ENCODE measurements at places on chromosomes 3 and 15. TPM values are rescaled to one million over a fixed set of nuclear protein-coding genes. Genes with fewer than 3 reads are reported as not detected.

DNA sequence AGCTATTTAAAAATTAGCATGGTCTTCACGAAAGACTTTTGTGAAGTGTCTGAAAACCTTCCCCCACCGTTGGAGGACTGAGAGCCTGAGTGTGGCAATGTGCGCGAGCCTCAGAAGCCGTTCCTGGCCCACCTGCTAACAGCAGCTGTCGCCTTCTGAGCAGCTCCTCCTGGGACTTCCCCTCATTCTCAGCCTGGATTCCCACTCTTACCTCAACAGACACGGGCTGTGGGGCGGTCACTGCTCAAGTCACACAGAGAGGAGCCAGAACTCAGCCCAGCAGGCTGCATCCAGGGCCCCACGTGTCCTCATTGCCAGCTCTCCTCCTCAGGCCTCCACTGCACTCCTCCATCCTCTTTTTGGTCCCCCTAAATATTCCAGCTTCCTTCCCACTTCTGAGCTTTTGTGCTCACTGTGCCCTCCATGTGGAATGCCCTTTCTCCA is 7.8 kb downstream of the DNASE1L3 start:
- no peaks in the 10 kb centered on the region for H3K36me3 ChIP-seq
- H3K27me3 ChIP-seq: peaks cover 8% of the 10 kb centered on the region
- peaks cover 6% of the 10 kb centered on the region for H3K4me1 ChIP-seq
- no peak overlapping the region for H3K27ac ChIP-seq
- no peak overlapping the region for H3K4me3 ChIP-seq
- no peak for DNase-seq

- H3K27me3 ChIP-seq: no peaks in the 10 kb centered on the region
- no peak for DNase-seq
- no peaks in the 10 kb centered on the region for H3K36me3 ChIP-seq
- no peak overlapping the region for H3K4me3 ChIP-seq
Observed at GRCh38 chr3:16723978-16724377, 118.8 kb upstream of the DAZL start.

DNA sequence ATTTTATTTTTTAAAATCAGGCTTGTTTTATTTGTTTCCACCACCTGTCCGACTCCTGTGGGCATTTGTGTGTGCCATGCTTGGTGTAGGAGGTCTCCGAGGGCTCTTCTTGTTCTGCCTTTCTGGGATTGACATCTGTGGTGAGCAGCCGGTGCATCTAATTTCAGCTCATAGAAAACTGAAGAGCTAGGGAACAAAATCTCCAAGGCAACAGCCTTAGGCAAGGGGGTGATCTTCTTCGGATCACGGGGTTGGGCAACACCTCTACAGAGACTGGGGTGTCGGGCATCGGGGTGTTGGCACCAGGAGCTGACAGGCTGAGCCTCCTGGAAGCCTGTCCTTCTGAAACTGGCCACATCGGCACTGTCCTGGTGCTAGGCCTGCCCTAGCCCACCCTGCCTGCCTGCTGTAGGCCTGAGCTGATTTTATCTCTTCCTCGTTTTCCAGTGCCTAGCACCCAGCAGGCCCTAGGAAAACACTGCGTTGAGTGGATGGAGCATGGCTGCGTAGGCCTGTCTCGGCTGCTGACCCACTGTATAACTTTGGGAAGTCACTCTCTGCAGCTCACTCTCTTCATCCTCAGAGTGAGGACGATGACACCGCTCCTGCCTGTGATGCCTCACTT is 10.3 kb downstream of the CHCHD6 start:
- no peaks in the 10 kb centered on the region for H3K4me1 ChIP-seq
- H3K4me3 ChIP-seq: no peak overlapping the region
- no peak overlapping the region for H3K27ac ChIP-seq
- H3K27me3 ChIP-seq: no peaks in the 10 kb centered on the region

- no peak overlapping the region for H3K27ac ChIP-seq
- no peak for DNase-seq
- H3K4me1 ChIP-seq: no peaks in the 10 kb centered on the region
- no peaks in the 10 kb centered on the region for H3K36me3 ChIP-seq
- no peaks in the 10 kb centered on the region for H3K27me3 ChIP-seq
Observed at GRCh38 chr3:159882790-159883779, 105.5 kb upstream of the IL12A start.

GRCh38 chr15:31328969-31329639 is 2.5 kb downstream of the KLF13 start:
- peaks cover 13% of the 10 kb centered on the region for H3K36me3 ChIP-seq
- no peaks in the 10 kb centered on the region for H3K27me3 ChIP-seq
- DNase-seq: peak; percentile 40
- H3K4me1 ChIP-seq: peaks cover 68% of the 10 kb centered on the region
- peak overlapping the region; percentile 84 for H3K4me3 ChIP-seq

DNA sequence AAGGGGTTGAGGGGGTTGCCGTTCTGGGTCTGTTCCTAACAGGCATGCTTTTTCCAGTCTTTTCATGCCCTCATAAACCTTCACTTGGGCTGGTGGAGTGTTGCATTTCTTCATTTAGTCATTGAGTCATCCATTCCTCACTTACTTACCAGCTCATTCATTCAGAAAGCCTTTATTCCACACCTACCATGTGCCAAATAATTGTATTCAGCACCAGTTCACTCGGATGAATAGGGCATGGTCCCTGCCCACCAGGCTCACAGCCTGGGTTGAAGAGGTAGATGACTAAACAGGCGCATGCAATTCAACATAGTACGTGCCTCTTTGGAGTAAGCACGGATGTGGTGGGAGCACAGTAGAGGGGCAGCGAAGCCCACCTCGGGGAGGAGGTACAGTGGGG is 35.1 kb upstream of the THSD4 start:
- no peak overlapping the region for H3K27ac ChIP-seq
- no peaks in the 10 kb centered on the region for H3K27me3 ChIP-seq
- DNase-seq: no peak

DNA sequence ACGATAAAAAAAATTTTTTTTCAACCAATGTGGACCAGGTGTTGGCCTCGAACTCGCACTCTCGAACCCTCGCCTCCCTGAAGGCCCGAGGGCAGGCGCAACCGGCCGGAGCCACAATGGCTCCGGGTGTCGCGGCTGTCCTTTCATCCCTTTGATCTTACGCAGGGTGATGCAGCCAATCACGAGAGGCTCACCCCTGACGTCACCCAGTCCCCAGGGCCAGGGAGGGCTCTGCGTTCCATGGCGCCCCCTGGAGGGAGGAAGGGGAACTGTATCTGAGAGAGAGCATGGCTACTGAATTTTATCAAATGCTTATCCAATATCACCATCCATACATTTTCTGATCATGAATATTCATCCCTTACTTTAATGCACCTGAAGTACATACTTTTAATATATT is 15.4 kb upstream of the GMNC start:
- no peak overlapping the region for H3K4me3 ChIP-seq
- no peaks in the 10 kb centered on the region for H3K27me3 ChIP-seq
- H3K36me3 ChIP-seq: no peaks in the 10 kb centered on the region
- no peak overlapping the region for H3K27ac ChIP-seq

DNA sequence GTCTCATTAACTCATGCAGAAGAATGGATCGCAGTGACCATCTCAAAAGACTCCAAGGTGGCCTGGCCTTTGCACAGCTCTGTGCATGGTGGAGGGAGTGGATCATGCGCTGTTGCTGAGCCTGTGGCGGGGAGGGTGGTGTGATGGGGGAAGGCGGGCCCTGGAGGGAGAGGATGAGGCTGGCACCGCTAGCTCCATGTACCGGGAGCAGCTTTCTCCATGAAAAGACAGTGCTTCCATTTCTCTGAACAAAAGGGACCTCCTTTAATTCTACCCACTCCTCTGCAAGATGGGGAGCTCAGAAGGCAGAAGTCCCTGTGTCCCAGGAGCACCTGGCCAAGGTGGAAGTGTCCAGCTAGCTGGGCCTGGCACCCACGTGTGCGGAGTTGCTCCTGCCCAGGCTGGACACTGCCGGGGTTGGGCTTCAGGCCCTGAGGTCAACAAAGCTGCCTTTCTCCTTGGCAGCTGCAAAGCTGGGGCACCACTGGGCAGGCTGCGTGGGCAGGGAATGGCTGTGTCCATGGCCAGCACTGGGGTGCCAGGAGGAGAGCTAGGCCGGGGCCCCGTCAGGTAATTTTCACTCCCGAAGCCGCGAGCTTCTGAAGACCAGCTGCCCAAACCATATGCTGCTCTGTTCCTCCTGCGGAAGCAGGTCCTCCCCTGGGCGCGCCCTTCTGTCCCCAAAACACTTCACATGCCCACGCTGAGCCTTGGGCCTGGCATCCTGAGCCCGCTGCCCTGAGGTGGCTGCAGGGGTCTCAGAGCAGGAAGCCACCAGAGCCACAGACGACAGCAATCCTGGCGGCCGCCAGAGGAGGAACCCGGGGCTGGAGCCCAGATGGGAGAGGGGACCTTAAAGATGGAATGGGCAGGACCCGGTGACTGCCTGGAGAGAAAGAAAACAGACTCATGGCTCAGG is 6.4 kb downstream of the MAP6D1 start:
- no peak overlapping the region for H3K4me3 ChIP-seq
- no peak overlapping the region for H3K27ac ChIP-seq
- DNase-seq: no peak

- H3K4me3 ChIP-seq: no peak overlapping the region
- peaks cover 39% of the 10 kb centered on the region for H3K36me3 ChIP-seq
- no peaks in the 10 kb centered on the region for H3K27me3 ChIP-seq
- peaks cover 74% of the 10 kb centered on the region for H3K4me1 ChIP-seq
- H3K27ac ChIP-seq: peak overlapping the region; percentile 18
Observed at GRCh38 chr3:52216585-52217408, 8.6 kb downstream of the TLR9 start.

- H3K4me3 ChIP-seq: no peak overlapping the region
- H3K4me1 ChIP-seq: peaks cover 60% of the 10 kb centered on the region
- no peaks in the 10 kb centered on the region for H3K27me3 ChIP-seq
- H3K36me3 ChIP-seq: peaks cover 15% of the 10 kb centered on the region
- H3K27ac ChIP-seq: no peak overlapping the region
Observed at GRCh38 chr3:39385456-39386090, 2.4 kb downstream of the SLC25A38 start.

- H3K27ac ChIP-seq: no peak overlapping the region
- H3K4me3 ChIP-seq: no peak overlapping the region
Observed at GRCh38 chr3:81484520-81484919, 276.9 kb downstream of the GBE1 start.

DNA sequence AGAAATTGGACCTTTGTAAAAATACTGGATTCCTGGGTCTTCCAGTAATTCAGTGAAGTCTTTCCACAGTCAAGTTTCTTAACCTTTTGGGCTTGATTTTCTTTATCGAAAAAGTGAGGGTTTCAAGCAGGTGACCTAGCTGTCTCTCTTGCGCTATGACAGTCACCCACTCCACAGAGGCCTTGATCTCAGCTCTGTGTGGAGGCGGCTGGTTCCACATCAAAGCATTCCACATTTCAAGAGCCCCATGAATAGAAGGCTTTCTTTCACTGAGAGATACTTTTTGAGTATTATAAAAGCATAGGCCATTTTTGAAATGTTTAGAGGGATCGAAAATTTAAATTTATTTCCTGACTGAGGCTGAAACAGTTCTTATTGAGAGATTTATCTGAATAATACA is 43.9 kb downstream of the GABRA5 start:
- H3K27me3 ChIP-seq: no peaks in the 10 kb centered on the region
- no peak overlapping the region for H3K4me3 ChIP-seq
- DNase-seq: no peak

DNA sequence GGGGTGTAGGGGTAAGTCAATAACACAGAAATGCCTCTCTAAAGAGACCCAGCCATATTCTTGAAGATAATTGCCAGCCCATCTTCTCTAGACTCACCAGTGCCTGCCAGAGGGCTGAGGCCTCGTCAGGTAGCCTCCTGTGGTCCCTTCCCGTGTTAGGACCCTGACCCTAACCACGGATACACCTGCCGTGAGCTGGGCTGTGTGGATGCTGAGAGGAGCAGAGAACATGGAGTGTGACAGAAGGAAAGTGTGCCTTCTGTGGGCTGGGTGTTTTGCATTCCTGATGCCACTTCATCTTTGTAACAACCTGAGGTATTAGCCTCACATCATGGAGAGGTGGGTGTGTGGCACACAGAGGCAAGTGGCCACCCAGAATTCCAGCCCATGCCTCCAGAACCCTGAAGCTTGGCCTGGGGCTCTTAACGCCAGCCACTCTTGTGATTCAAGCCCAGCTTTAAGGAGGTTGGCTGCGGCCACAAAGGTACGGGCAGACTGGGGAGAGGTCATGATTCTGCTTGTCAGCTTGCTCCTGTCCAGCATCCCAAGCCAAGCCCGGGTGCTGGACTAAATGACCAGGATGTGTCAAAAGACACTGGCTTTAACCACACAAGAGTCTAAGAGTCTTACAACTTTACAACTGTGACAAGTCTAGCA is 21.1 kb upstream of the ABTB1 start:
- H3K27ac ChIP-seq: no peak overlapping the region
- H3K27me3 ChIP-seq: no peaks in the 10 kb centered on the region
- DNase-seq: no peak
- no peaks in the 10 kb centered on the region for H3K36me3 ChIP-seq
- H3K4me1 ChIP-seq: peaks cover 4% of the 10 kb centered on the region

DNA sequence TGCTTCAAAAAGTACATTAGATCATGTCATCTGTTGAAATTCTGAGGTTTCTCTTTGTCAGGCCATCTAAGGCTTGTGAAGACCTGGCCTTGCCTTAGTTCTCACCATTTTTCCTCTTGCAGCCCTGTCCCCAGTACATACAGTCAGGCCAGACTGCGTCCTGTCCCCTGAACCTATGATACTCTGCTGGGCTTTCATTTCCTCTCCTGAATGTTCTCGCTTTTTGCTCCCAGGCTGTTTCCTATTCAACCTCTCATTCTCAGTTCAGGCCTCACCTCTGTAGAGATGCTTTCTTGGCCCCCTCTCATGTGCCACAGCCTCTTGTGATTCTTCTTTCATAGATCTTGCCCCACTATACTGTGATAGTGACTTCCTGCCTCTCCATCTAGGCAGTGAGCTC is 648.8 kb upstream of the KCNMB2 start:
- no peak overlapping the region for H3K27ac ChIP-seq
- DNase-seq: no peak
- H3K27me3 ChIP-seq: no peaks in the 10 kb centered on the region
- H3K4me1 ChIP-seq: no peaks in the 10 kb centered on the region
- no peak overlapping the region for H3K4me3 ChIP-seq
- no peaks in the 10 kb centered on the region for H3K36me3 ChIP-seq

GRCh38 chr15:60480149-60480548 is 1.2 kb upstream of the ICE2 start:
- no peak for DNase-seq
- H3K4me1 ChIP-seq: peaks cover 26% of the 10 kb centered on the region
- H3K4me3 ChIP-seq: peak overlapping the region; percentile 92
- peaks cover 9% of the 10 kb centered on the region for H3K36me3 ChIP-seq

Gene TTC21A
- total RNA-seq: 5.2 TPM

Gene ACY1
- 4.9 TPM for total RNA-seq

Gene STIMATE
- total RNA-seq: 42.6 TPM

Gene CYP11A1
- total RNA-seq: not detected

Gene ADAMTS17
- 13.2 TPM for total RNA-seq

Gene SELENOT
- 110 TPM for total RNA-seq

Gene PRICKLE2
- not detected for total RNA-seq

Gene VGLL3
- total RNA-seq: not detected

All from CD4-positive, alpha-beta T cell (primary cell).